ENCODE measurements at places on chromosomes 3 and 15.
A peak's percentile ranks its signal among the peaks of the same experiment; 100 is the strongest.

DNA sequence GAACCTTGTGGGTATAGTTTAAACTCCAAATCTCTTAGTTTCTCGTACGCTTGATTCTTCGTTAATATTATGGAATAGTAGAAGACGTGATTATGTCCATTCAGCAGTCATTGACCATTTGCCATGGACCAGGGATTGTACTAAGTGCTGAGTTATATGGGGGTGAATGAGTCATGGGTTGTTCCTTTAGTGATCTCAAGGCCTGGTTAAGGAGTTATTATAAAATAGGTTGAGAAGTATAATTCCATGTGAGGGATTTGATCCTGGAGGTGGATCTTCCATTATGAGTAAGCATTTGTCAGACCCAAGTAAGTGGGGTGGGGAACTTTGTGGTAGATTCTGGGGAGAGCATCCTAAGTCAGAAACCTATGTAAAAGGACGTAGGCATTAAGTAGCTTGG lies 15.4 kb downstream of the NR2C2 start:
- DNase-seq: no peak

DNA sequence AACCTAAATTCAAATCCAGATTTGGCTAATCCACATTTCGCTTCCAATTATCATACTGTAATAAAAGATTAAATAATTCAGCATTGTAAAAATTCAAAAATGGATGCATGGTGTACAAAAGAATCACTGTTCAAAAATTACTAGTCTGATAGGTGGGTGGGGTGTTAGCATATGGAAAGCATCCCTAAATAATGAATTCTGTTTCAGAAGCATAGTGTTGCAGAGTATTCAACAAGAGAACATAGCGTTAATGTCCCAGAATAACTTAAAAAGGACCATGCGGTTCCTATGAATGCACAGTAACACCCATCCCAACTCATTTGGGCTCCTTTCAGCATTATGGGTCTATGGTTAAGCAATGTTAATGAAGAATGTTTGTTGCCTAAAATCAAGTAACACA lies 51.1 kb downstream of the MORC1 start:
- no peak for DNase-seq

DNA sequence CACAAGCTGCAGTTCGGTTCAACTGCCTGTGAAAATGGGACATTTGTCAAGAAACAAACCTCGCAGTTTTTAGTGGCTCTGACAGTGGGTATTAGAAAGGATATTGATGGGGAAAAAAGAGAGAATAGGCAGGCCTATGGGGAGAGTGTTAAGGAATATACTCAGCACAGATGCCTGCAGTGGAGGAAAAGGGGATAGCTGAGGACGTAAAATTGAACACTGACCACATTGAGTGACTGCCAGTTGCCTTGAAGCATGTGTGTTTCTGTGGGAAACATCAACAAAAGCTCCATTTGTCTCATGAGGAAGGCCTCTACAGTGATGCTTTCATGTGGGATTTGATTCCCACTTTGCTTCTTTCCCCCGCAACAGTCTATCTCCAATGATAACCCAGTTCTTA lies 1042.1 kb downstream of the TUSC7 start:
- DNase-seq: no peak

DNA sequence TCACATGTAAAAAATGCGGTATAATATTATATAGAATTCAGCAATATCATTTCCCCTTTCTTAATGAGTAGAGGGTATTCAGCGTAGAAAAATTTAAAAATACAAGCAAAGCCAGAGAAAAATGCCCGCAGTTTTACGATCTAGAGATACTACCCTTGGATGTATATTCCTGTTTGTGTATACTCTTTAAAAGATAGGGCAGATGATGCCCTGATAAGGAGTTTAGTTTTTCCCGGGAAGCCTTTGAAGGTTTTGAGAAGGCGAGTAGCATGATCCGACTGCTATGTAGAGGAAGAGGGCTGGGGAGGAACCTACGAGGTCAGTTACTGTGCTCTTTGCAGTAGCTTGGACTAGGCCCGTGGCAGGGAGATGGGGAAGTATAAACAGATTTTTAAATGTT lies 1.2 kb downstream of the YEATS2 start:
- DNase-seq: no peak

- no peak for DNase-seq
Observed at GRCh38 chr15:31560643-31561042, 234.0 kb downstream of the KLF13 start.

GRCh38 chr15:57334257-57334656 lies 42.0 kb upstream of the CGNL1 start:
- DNase-seq: no peak

DNA sequence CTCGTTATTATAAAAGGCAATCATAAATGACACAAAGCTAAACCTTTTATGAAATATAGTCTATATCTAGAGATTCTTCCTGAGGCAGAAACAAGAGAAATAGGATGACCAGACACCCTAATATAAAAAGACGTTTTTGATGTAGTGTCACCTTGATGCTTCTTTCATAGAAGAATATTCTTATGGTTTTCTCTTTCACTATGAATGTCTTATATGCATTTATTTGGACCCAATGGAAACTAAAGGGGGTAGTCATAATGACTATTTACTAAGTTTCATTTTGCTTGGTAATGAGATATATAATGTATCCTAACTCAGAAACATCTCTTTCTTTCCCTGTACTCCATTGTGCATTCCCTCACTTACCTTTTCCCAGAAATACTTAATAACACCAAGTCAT lies 393.9 kb downstream of the RAP2B start:
- no peak for DNase-seq

GRCh38 chr3:143326983-143327778 lies 207.6 kb downstream of the CHST2 start:
- no peak for DNase-seq

DNA sequence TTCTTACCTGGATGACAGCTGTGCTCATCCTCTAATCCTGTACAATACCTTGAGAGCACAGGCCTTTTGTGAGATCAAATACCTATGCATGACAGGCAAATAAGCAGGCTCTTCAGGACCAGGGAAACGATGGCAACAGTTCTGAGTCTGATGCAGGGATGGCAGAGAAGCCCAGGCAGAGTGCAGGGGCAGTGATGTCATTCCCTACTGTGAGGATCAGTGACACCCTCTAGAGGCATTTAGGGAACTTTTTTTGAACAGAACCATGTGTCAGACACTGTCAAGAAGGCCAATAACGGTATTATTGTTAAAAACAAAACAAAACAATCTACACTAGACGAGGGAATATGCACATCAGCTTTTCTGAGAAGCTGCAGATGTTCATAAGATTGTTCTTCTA lies 314.8 kb upstream of the CTDSPL start:
- DNase-seq: no peak

GRCh38 chr15:99114511-99115299 lies 9.8 kb downstream of the SYNM start:
- DNase-seq: no peak

DNA sequence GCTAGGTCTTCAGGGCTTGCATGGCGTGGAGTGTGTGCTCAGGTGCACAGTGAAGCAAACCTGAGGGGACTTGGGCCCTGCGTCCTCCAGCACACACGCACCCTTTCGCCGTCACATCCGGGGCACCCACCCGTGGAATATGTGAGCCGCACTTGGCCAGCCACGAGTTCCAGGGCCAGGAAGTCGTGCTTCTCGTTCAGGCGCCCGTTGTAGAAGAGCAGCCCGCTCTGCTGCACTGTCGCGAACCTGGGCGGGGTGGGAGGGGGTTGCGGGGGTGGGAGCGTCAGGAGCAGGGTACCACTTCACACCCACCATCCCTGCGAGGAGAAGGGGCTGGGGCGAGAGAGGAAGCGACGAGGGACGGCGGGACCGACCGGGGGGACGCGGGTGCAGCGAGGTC lies 7.1 kb downstream of the CELSR3 start:
- no peak for DNase-seq

DNA sequence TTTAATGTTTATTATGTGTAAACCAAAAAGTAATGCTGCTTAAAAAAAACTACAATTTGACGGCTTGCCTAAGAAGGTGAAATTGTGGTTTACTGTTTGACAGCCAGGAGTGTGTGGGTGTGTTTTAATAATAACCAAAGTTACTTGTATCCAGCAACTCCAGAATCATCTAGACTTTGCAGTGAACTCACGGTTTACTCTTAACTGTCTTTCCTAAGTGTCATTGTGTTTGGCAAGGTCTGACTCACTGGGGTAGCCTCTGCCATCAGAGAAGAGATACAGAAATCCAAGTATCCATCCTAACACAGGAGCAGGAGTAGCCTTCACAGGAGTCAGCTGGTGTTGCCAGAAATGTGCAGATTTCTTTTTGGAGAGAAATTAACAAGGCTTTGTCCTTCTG lies 151.1 kb downstream of the CTNNB1 start:
- DNase-seq: no peak

DNA sequence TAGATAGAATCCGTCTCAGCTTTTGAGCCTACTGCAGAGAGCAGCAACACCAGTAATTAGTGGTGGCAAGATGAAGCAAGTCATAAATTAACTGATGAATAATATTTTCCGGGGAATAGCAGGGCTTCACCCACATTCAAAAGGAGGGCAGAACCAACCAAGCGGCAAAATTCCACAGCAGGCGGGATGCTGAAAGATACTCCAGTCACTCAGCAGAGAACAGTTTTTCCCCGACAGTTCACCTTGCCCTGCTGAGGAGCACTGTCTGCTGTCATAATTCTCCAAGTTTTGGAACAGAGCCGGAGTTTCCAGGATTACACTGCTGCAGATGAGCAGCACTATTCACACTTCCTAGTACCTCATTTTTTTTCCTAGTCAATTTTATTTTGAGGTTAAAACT lies 274.7 kb downstream of the CD47 start:
- no peak for DNase-seq

DNA sequence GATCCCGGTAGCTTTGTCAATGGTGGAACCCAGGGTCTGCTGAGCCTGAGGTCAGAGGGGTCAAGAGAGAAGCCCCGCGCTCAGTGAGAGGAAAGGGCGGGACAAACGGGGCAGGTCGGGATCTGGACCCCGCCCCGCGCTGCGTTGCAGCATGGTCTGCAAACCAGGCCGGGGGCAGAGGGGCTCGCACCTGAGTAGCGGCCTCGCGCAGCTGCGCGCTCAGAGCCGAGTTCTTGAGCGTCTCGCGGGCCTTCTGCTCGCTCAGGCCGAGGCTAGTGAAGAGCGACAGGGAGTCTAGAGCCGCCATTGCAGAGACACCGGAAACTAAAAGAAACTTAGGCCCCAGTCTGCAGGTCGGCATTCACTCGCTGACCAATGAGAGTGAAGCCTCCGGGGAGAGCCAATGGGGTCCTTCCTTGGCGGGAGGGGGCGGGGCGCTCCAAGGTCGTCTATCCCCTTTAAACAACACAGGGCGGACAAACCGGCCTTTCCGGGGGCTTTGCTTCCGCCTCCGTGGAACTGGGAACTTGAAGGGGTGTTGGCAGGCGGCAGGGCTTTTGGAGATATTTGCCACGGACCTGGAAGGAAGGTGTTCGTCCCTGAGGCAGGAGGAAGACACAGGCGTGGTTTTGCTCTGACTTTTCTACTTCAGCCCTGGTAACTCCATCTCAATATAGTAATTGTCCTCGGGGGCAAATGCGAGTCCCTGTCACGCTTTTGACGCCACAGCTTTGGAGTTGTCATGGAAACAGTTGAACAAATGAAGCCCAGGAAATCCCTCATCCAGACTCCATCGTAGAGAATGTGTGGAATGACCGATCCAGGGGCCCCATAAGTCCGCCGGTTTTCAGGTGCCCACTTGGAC lies at the start of gene QARS1:
QARS1 (minus strand) TSS at position 331 of the 865 bp plus-strand sequence; CDS start at position 307, 24 bp downstream.
- peak; percentile 82 for DNase-seq

GRCh38 chr3:52971895-52972294 lies 74.0 kb downstream of the SFMBT1 start:
- no peak for DNase-seq

DNA sequence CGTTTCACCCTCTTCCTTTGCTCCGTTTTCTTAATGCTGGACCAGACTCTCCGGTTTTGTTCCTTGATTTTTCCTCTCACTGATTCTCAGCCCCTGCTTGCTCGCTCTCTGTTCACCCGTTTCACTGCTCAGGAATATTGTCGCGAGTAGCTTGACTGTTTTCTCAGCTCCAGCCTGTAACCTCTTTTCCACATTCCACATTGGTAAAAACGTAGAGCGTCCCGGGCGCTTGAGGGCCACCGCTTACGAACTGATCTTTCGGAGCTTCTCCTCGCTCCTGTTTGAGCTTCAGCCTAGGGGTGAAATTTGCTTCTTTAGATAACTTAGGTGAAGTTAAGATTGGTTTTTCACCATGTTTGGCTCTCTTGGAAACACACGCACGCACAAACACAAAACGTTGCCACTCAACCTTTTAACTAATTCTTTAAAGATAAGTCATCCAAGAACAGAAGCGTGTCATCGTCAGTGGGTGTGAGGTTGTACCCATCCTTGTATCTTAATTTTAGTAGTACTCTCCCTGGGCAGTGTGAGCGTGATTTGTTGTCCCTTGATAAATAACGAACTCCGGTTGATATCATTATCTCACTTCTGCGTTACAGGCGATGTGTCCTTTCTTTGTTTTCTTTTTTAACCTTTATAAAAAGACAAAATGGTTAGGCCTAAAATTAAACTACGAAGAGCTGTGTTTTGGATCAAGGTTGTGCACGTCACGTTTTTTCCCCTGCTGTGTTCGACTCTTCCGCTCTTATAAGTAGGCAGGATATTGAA lies 1.0 kb downstream of the PAK2 start:
- DNase-seq: no peak

- peak; percentile 29 for DNase-seq
Observed at GRCh38 chr3:97815149-97815917, 6.5 kb upstream of the CRYBG3 start.

- DNase-seq: no peak
Observed at GRCh38 chr3:4534906-4535305, 41.8 kb downstream of the ITPR1 start.

- no peak for DNase-seq
Observed at GRCh38 chr3:162111861-162112260, 615.3 kb downstream of the OTOL1 start.

- no peak for DNase-seq
Observed at GRCh38 chr3:64871834-64872249, 184.0 kb upstream of the ADAMTS9 start.

DNA sequence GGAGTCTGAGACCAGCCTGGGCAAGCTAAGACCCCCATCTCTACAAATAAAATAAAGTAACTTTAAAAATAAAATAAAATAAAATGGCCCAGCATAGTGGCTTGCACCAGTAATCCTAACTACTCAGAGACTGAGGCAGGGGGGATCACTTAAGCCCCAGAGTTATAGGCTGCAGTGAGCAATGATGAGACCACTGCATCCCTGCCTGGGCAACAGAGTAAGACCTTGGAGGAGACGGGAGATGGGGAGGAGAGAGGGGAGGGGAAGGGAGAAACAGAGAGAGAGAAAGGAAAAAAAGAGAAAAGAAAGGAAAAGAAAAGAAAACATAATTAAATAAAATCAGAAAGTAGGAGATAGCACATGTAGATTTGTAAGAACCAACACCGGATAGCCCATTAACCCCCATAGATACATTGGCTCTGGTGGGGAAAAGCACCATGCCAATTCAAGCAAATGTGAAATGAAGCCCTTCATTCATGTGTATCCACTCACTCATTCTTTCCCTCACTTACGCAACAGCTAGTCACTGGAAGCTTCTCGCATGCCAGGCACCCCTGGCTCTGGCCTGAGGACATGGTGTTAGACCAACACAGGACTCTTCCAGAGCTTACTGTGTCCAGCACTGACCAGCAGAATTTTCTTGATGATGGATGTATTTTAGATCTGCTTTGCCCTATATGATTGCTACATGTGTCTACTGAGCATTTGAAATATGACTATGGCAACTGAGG lies 183.2 kb downstream of the MAGI1 start:
- DNase-seq: no peak

GRCh38 chr3:66195347-66195783 lies 25.4 kb upstream of the SLC25A26 start:
- no peak for DNase-seq

- no peak for DNase-seq
Observed at GRCh38 chr3:85632921-85633320, 674.1 kb downstream of the CADM2 start.

GRCh38 chr3:123341-123740 lies 73.2 kb upstream of the CHL1 start:
- no peak for DNase-seq
